ENCODE measurements at places on chromosomes 1 and 21.

DNA sequence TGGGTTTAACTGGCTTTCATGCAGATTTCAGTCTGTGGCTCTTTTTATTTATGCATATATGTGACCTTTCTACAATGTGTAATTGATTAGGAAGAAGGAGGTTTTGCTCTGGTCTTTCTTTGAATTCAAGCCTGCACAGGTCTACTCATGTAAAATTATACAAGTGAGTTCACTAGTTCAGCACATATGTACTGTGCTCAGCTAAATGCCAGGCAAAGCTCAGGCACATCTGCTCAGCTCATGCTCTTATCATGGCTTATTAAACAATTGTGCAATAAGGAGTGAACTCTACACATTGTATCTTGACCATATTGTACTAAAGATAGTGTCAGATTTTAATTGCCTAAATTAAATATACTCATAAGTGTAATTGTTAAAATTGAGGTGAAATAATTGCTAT, 378.4 kb downstream of the ADGRL2 start:
- DNase-seq = no peak

DNA sequence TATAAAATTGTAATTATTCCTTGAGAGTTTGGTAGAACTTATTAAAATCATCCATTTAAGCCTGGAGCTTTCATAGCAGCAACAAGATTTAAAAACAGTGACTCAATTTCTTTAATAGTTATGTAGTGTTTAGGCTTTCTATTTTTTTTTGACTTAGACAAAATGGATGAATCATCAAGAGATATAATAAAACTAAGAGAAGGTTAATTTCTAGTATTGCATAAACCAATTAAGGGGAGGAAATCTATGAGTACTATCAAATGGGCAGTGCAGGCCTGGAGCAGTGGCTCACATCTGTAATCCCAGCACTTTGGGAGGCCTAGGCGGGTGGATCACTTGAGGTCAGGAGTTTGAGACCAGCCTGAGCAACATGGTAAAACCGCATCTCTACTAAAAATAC, 416.3 kb upstream of the USP24 start:
- no peak for DNase-seq

DNA sequence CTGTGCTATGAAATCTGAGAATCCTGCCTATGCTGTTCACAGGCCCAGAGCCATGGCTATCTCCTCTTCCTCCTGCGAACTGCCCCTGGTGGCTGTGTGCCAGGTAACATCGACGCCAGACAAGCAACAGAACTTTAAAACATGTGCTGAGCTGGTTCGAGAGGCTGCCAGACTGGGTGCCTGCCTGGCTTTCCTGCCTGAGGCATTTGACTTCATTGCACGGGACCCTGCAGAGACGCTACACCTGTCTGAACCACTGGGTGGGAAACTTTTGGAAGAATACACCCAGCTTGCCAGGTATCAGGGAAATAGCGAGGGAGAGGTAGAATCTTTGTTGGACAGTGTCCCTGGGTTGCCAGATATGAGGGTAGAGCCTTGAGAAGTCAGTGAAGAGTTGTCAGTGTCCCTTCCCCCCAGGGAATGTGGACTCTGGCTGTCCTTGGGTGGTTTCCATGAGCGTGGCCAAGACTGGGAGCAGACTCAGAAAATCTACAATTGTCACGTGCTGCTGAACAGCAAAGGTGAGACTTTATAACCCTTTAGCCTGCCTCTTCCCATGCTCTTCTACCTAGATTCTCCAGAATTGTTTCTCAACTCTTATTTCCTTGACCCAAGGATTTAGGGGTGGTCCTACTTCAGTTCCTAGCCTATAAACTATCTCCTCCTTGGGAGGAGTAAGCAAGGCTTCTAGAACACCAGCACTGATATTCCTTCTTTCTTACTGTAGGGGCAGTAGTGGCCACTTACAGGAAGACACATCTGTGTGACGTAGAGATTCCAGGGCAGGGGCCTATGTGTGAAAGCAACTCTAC, 1.4 kb downstream of the NIT1 start:
- no peak for DNase-seq

GRCh38 chr1:45328680-45329079, 2.0 kb downstream of the HPDL start:
- no peak for DNase-seq

GRCh38 chr1:172883387-172883791, 167.4 kb downstream of the TNFSF18 start:
- DNase-seq = no peak

DNA sequence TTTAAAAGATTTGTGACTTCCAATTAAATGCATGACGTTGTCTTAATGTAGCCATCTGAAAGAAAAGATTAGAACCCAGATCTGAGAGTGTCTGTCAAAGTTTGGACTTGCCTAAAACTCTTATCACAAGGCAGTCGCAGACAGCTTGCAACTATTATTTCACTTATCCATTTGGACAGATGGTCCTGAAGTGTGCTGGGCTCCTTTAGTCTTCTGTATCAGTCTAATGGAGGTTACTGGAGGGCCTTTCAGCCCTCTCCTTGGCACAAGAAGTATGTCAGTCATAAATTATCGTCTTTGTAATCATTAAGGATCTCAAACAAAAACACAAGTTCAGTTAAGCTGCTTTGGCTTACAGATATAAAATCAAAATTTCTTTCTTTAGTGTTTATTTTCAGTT, 15.5 kb downstream of the PROX1 start:
- DNase-seq = no peak

GRCh38 chr1:246128494-246129069, 378.5 kb downstream of the SMYD3 start:
- DNase-seq = no peak

DNA sequence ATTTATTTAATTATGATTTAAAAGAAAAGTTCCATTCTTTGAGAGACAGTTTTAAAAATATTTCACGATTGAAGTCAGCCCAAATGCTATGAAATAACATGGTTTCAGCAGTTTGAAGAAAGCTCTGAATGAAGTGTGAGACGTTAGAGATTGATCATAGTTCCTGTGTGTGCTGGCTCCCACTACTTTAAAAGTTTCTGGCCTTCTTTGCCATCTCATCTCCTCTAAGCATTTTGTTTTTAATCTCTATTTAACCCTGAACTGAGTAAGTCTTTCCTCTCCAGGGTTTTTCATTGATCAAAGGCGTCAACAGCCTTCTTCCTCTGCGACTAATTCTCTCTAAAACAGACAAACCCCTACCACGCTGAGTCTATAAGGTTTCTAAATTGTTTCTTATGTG, 225.3 kb upstream of the B3GALT2 start:
- DNase-seq = no peak

DNA sequence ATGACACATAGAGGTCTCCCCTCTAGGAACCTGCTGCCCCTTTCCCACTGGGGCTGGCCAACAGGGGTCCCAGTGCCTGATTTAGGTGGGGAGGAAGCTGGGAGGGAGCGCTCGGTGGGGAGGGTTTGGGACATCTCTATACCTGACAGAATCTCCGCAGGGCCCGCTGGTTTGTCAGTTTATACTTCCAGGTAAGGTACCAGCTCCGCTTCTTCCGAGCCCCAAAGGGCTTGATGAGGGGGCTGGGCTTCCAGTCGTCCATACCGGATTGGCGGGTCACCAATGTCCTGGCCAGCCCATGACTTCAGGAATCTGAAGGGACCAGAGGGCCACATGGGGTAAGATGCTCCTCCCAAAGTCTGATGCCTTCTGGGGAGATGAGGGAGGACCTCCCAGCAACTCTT, 672 bp downstream of the POMGNT1 start:
- DNase-seq = no peak

DNA sequence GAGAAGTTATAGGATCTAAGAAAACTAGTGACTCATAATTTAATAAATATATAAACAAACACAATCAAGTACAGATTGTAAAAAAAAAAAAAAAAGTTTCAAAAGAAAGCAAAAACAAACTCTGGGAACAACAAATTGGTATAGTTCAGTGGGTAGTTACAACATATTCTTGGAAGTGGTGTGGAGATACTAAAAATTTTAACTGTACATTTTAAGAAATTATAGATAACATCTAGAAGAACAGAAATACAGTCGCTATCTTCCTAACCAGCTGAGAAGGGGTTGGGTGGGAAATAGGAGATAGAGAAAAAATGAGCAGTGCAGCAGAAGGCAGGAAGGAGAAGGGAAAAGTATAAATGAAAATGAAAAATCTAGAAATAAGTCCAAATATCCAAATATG, 70.5 kb downstream of the LRRC8C start:
- no peak for DNase-seq

DNA sequence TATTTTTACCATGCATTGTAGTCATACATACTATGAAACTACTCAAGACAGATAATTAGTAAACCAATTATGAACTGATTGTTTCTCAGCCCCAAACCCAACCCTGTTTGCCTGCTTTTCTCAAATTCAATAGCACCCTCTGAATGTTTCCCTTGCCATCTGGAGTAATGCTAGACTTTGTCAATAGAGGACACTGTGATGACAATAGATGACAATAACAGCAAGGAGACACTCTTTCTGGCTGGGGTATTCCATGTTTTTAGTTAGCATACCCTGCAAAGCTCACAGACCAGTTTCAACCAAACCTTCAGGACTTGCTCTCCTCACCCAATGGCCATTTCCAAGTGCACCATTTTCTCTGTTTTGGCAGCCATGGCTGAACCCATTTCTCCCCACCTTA, 108.5 kb upstream of the LRRC7 start:
- DNase-seq = no peak

DNA sequence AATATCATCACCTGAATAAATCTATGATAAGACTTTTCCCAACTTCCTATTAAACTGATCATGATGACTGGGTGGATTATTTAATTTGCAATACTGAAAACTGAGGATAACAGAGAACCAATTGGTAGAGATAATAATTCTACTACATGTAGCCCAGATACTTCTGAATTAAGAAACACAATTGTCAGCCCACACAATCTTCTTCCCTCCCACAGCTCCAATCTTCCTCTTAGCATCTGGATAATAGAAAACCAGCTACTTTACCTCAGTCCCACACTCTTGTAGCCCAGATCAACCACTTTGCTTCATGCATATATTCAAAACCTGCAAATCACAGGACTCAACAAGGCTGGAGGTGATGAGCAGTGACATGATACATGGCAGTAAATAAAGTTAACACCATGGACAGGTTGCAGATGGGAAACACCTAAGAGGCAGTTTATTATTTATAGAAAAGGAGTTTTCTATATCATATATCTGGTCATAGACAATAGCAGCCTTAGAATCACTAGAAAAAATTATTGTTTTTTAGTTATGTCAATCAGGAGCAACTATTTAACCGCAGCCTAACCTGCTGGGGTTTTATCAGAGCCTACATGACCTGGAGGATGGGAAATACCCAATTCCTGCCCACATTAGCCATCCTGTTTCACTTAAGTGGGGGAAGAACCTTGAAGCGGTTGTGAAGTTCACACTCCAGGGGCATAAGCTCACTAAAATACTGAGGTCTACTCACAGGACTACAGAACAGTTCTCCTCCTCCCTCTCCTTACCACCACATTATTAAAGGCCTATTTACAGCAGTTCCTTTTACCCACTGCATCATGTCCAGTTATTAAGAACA, 16.7 kb downstream of the FRRS1 start:
- DNase-seq = no peak

- DNase-seq = no peak
Measured at GRCh38 chr1:31315902-31316301, 19.1 kb downstream of the ZCCHC17 start.

DNA sequence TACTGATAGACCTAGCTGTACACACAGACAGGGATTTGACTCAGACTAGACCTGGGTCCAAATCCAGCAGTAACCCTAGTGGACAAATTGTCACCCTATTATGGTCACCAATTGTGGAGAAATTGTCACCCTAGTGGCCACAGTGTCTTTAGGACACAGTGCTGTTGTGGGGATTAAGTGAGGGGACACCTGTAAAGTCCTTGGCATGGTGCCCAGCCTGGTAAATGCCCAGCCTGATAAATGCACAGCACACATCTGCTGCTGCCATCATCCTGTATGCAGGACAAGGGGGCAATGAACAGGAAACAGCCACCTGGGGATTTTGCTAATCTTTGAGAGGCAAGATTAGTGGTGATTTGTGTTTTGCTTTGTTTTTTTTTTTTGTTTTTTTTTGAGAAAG, 2.3 kb downstream of the TMEM61 start:
- no peak for DNase-seq

GRCh38 chr1:8925406-8925805, 20.3 kb upstream of the CA6 start:
- no peak for DNase-seq

DNA sequence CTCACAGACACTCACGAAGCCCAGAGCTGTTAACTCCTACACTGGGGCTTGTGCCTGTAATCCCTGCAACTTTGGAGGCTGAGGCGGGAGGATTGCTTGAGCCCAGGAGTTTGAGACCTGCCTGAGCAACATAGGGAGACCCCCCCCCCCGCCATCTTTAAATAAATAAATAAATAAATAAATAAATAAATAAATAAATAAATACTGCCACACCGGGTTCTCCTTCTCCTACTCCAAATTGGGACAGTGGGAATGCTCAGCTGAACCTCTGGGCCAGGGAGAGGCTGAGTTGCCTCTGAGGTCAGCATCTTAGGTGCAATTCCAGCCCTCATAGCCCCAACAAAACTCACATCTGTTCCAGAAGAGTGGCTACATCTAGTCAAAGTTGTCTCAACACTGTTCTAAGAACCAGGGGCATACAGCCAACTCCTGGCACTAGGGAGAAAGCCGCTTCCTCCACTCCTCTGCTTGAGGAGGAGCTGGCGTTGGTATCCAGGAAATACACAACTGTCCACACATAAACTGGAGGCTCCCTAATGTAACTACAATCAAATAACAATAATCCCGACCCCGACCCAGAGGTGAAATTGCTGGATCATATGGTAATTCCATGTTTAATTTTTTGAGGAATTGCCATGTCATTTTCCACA, 27.0 kb downstream of the C1orf216 start:
- no peak for DNase-seq

DNA sequence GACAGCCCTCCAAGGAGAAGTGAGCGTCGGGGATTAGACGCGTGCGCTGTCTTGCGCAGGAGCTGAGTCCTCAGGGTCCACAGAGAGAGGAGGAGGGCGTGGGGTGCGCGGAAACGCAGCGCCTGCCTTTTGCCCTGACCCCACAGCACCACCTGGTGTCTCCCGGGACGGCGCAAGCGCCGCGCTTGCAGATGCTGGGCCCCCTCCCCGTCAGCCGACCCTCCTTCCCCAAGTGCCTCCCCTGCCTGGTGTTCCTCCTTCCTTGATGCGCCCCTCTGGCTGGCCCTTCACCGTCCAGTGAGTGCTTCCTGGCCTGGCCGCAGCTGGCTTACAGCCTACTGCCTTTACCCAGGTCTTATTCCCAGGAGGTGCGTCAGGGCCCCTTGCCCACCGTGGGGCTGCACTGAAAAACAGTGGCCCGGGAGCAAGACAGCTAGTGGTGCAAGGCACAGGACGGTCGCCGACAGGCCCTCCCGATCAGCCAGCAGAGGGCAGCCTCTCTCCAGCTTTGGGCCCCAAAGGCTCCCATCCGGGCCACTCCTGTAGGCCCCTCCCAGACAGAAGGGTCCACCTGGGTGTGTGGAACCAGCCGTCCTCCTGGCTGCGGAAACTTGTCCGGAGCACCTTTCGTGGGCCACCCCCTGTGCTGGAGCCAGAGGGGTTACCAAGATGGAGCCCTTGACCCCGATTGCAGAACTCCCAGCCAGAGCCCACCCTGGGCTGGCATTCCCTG, 12.9 kb upstream of the PHLDA3 start:
- DNase-seq = peak; percentile 91

- no peak for DNase-seq
Measured at GRCh38 chr1:73980324-73981040, 217.5 kb downstream of the LRRIQ3 start.

- no peak for DNase-seq
Measured at GRCh38 chr1:231395076-231395997, 26.8 kb downstream of the EGLN1 start.
